ENCODE measurements at places on chromosomes 7 and 10.

- no peak for DNase-seq
Observed at GRCh38 chr7:55374213-55374612, 9.1 kb downstream of the LANCL2 start.

- no peak for DNase-seq
Observed at GRCh38 chr7:106731646-106732444, 70.9 kb upstream of the CCDC71L start.

GRCh38 chr7:121278120-121279021, 50.4 kb upstream of the WNT16 start:
- no peak for DNase-seq

DNA sequence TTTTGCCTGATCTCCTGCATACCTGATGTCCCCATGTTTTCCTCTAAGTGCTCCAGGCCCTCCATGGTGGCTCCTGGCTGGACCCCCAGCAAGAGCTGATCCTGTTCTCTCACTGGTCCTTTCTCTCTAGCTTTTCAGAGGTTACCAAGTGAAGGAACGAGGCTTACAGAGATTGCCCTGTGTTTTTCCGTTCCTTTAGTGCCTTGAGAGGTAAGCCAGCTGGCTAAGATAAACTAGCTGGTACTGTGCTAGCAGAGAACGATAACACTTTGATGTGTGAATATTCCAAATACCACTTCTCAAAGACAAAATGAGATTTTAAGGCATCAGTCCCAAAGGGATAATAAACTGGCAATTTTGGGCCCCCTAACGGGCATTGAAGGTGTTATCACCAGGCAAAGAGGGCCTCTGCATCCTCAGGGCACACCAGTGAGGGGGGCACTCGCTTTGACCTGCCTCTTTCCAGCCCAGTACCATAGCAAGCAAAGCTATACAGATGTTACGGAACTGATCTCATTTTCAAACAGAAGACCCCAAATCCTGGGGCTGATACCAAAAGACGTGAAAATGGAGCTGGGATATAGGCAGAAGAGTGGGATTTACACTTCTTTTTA, 8.4 kb upstream of the CCNY start:
- DNase-seq, result no peak

GRCh38 chr10:72218726-72219125, 2.6 kb upstream of the ASCC1 start:
- DNase-seq, result no peak

- no peak for DNase-seq
Observed at GRCh38 chr7:1511444-1512422, 7.5 kb upstream of the INTS1 start.

- no peak for DNase-seq
Observed at GRCh38 chr10:110641256-110641655, 2.9 kb upstream of the RBM20 start.

GRCh38 chr10:72242675-72243074, 26.6 kb upstream of the ASCC1 start:
- DNase-seq, result peak; percentile 70

GRCh38 chr7:17401791-17402627, 103.6 kb downstream of the AHR start:
- no peak for DNase-seq

DNA sequence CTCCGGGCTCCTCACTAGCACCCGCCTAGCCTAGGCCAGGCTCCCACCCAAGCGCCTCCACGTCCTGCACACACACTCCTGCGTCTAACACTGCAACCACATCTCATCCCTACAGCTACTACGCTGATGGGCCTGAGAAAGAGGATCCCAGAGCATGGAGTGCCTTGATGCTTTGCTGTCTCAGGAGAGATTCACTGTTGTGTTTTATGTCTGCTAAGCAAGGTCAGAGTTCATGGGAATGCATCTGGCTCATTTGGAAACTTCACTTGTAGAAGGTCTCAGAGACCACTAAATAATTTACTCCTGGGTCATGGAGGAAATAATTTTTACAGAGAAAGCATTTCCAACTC, 88.7 kb downstream of the SLIT1 start:
- DNase-seq, result no peak

GRCh38 chr7:47095946-47096345, 486.0 kb downstream of the TNS3 start:
- DNase-seq, result no peak

DNA sequence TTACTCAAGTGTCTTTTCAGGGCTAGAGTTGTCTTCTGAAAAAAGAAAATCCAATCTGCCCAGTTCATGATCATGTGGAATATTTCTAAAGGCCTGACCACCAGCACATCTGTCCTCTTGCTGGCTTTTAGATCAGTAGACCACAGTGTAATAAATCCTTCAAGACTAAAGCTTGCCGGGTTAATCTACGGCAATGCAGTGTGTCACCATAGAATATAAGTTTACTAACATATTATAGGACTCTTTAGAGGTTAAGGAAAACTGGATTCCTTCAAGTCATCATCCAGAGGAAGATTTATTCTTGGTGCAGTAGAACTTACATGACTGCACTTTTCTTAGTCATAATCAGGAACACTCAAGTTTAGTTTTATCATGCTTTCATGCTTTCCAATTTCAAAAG, 349.5 kb downstream of the SEMA3D start:
- DNase-seq, result peak; percentile 22

GRCh38 chr7:123242467-123243092, 42.8 kb upstream of the SLC13A1 start:
- DNase-seq, result no peak

- no peak for DNase-seq
Observed at GRCh38 chr7:43462836-43463235, 120.1 kb upstream of the STK17A start.

- no peak for DNase-seq
Observed at GRCh38 chr7:124552217-124552616, 213.4 kb downstream of the GPR37 start.

GRCh38 chr10:77360835-77361234, 276.8 kb downstream of the KCNMA1 start:
- no peak for DNase-seq

GRCh38 chr10:23892296-23892695, 316.6 kb upstream of the KIAA1217 start:
- no peak for DNase-seq

GRCh38 chr7:16747102-16747501, 6.5 kb upstream of the TSPAN13 start:
- no peak for DNase-seq

- DNase-seq, result no peak
Observed at GRCh38 chr7:106015381-106016218, 52.5 kb downstream of the CDHR3 start.

GRCh38 chr10:6171881-6172695, 30.6 kb upstream of the PFKFB3 start:
- peak; percentile 91 for DNase-seq

GRCh38 chr10:14822879-14823755, 14.7 kb downstream of the CDNF start:
- DNase-seq, result no peak

DNA sequence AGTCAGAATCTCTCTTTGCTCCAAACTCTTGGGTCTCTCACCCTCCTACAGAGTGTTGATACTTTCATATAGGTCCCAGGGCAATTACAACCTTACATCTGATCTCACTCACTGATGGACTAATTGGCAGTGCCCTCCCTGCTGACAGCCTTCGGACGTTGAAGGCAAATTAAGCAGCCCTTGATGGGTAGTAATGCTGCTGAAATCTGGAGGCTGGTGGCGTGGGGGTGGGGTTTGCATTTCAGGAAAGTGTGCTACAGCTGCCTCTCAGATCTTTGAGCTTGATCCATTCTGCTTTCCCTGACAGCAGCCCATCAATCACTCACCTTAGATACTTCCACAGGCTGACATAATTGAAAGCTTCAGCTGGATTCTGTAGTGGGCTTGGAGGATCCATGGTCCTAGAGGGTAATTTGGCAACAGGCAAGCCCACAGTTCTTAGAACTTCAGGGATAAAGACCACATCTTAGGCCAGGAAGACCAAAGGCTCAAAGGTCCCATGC, 349.1 kb upstream of the PODXL start:
- DNase-seq, result no peak
